ENCODE measurements at places on chromosomes 1 and 21.

DNA sequence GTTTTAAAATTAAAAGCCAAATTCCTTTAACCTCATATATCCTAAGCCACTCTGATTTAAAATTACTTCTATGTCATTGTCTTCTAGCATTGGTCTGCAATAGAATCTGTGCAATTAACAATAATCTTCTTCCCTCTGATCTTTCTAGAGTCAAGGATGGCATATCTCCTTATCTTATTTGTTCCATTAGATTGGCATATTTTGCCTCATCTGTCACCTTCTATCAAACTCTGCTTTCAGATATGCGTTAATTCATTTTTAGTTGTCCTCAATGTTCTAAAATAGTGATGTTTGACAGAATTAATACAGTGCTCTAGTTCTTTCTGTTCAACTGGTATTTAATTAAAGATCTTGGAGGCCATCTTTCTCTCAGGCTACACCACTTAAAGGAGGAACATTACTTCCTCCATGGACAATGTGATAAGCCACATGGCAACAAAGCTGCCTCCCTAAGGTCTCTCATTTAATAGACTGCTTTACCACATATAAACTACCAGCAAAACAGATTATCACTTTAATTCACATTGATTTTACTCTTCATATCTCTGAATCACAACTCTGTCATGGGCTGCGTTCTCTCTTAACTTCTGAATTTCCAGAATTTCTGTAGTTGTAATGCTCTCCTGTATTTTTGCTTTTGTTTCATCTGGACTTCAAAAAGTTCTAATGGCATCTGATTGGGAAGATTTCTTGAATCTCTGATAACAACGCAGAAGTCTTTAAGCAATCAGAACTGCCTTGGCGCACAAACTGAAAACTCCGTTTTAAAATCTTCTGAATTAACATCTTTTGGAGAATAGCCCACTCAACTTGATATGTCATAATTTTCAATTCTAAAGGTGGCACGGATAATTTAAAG, 2.8 kb downstream of the NRIP1 start:
- DNase-seq, result no peak

GRCh38 chr1:162663086-162663485, 30.8 kb downstream of the DDR2 start:
- no peak for DNase-seq

DNA sequence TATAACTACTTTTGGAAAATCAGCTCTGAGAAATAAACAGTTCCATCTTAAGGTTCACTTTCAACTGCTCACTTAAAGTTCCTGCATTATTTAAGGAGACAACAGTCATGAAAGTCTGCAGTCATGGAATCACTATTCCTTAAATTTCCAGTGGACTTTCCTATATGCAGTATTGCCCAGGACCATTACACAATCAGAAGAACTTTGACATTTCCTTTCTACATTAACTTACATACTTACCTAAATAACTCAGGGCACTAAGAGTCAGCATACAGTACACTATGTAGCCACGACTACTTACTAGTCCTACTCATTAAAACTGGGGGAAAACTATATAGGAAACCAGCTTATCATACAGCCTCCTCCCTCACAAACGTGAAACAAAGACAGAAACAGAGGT, 220.1 kb downstream of the SLC45A1 start:
- DNase-seq, result no peak

- DNase-seq, result no peak
Measured at GRCh38 chr1:26122988-26123973, 11.7 kb downstream of the PDIK1L start.
